CD4-positive, alpha-beta T cell treated with Interleukin-21 for 1 hour (primary cell): ENCODE measurements at places on chromosomes 7 and 10.
A peak's percentile ranks its signal among the peaks of the same experiment; 100 is the strongest.

GRCh38 chr10:97888641-97889262 lies 39.1 kb downstream of the GOLGA7B start:
- DNase-seq, result no peak

DNA sequence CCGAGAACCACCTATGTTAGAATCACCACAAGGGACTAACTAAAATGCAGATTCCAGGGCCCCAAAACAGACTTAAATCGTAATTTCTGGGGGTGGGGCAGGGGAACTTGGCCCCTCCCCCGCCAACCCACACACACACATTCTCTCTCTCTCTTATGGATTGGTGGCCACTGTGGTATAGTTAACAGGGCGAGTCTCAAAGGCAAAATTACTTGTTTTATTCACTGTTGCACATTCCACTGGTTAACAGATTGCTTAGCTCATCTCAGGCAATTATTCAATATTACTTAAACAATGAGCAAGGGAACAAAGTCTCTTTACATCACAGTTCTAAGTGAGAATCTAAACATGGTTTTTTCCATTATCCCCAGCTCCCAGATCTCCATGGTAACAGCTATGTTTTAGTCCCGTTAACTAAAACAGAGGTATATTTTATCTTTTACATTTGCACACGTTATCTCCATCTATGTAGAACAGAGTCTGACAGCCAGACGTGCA lies 38.5 kb downstream of the IGF2BP3 start:
- no peak for DNase-seq

- no peak for DNase-seq
Observed at GRCh38 chr10:48623607-48624132, 18.8 kb upstream of the ARHGAP22 start.

DNA sequence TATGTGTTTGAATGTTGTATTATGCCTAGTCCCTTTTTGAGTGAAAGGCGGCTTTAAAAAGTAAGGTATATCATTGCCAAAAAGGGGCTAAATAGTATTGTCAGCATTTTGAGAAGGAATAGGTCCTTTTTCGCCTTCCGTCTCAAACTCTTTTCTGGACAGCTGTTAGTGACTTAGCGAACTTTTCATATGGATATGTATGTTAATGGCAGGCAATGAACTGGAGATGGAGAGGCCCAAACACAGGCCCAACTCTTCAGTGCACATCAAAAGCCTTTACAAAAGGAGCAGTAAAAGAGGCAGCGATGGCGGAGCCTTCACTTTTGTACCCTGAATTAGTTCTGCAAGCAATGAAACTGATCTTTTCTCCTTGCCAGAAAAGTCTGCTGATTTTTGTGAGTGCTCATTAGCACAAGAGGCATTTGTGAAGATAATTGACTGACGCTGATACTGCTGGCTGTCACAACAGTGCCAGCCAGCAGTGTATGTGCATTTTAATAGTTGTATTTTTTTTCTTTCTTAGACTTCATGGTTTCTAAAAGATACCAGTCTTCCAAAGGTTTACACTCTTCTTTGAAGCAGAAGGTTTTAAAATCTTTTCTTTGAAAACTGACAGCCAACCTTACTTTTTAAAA lies 243.7 kb upstream of the SP8 start:
- no peak for DNase-seq

GRCh38 chr10:30988831-30989435 lies 42.7 kb downstream of the ZNF438 start:
- DNase-seq, result no peak

DNA sequence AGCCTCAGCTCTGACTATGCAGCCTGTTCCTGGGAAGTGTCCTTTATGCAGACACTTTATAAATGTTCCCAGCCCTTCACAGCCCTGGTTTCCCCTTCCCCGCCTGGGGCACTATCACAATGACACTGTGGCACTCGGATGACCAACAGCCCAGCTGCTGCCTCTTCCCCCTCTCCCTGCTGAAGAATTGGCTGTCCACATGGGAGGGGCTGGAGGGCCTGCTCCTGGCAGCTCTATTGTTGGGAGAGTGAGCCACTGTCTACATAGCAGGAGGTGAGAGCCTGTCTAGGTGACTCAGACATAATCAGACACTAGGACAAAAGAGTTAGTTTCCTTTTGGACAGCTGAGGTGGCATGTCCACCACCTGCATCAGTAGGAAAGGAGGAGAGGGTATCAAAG lies 437.5 kb downstream of the PLXNA4 start:
- DNase-seq, result no peak

DNA sequence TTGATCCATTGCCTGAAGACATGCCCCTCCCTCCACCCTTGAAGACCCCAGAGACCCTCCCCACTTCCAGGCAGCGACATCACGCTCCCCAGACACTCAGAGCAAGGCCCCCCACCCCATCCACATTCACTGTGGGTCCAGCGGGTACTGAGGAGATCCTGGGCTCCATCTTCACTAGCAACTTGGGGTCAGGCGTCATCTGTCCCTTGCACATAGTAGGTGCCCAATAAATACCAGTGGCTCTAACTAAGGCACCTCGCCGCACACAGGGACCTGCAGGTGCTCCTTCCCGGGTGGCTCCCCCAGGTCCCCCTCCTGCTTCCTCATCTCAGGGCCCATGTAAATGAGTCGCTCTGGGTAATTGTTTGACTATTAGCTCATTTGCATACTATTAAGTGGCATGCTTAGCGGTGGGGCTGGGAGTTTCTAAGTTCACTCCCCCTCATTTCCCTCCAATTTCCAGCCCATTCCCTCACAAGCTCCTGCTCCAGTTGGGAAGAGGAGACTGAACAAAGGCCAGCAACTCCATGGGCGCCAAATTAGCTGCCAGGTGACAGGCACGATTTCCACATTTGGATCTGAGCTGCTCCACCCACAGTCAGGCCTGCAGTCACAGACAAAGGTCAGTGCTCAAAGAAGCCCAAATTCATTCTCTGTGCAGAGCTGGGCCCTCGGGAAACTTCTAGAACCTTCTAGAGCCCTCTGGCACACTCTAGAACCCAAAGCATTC lies 29.7 kb downstream of the EBF3 start:
- DNase-seq, result no peak

- DNase-seq, result no peak
Observed at GRCh38 chr10:132332433-132332754, 401 bp downstream of the LRRC27 start.

GRCh38 chr7:95527033-95527775 lies 41.5 kb downstream of the ASB4 start:
- DNase-seq, result no peak

GRCh38 chr10:44173608-44173894 lies 211.3 kb downstream of the CXCL12 start:
- no peak for DNase-seq

GRCh38 chr10:44383749-44384600 lies 922 bp downstream of the CXCL12 start:
- no peak for DNase-seq

- no peak for DNase-seq
Observed at GRCh38 chr10:89683883-89684282, 17.5 kb upstream of the KIF20B start.

- no peak for DNase-seq
Observed at GRCh38 chr7:143518941-143519340, 41.3 kb downstream of the TAS2R41 start.

- no peak for DNase-seq
Observed at GRCh38 chr7:146115851-146116520, 615 bp upstream of the CNTNAP2 start.

- DNase-seq, result no peak
Observed at GRCh38 chr7:122438006-122438405, 133.5 kb upstream of the FEZF1 start.

- DNase-seq, result no peak
Observed at GRCh38 chr10:52450762-52451291, 136.7 kb downstream of the DKK1 start.

GRCh38 chr7:3176112-3177000 lies 124.7 kb upstream of the SDK1 start:
- DNase-seq, result no peak

GRCh38 chr7:463817-464453 lies 55.7 kb downstream of the PDGFA start:
- DNase-seq, result no peak

DNA sequence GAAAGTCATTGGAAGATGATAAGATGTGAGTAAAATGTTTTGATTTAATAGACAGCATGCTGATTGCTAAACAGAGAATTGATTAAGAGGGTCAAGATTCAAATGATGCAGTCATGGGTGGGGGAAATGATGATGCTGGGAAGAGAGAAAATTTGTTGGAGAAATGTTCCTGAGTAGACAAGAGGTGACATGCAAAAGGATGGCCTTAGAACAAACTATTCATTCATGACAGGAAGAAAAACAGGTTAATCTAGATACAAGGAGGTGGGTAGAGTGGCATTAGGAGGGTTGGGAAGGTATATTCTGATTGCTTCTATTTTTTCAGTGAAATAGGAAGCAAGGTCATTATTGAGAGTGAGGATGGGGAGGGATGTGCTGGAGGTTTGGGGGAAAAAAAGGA lies 146.7 kb downstream of the SEM1 start:
- no peak for DNase-seq

DNA sequence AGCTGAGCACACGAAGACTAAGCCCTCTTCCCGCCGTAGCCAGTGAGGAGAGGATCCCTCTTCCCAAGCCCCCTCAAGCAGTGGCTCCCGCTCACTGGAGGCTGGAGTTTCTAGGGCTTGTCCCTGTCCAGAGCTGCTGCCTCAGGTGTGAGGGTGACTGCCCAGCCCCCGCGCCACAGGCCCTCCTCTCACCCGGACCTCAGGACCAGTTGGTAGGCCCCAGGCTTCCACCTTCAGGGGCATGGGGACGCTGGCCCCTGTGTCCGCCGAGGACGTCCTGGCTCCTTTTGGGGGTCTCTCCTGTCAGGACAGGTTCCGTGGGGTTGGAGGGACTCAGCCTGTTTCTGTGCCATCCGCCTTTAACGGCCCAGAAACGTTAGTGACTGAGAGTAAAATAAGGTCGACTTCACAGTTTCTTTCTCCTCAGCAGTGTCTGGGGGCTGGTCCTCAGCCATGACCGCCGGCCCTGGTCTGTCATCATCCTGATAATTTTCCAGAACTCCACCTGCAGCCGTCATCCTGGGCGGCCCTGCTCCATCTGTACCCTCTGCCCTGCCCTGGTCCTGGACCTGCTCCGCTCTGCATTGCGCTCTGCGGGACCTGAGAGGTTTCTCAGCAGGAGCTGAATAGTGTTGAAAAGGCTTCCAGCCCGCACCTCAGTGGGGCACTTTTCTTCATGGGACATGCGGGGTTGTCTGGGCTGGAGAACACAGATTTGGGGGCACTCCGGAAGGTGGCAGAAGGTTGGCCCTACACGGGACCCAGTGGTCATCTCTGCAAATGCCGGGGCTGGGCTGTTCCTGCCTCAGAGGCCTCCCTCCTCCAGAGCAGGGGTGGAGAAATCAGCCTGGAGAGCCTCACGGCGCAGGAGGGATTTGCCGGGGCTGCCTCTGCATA lies 36.0 kb upstream of the FAM20C start:
- no peak for DNase-seq

GRCh38 chr7:122137251-122138077 lies 6.6 kb downstream of the AASS start:
- no peak for DNase-seq

DNA sequence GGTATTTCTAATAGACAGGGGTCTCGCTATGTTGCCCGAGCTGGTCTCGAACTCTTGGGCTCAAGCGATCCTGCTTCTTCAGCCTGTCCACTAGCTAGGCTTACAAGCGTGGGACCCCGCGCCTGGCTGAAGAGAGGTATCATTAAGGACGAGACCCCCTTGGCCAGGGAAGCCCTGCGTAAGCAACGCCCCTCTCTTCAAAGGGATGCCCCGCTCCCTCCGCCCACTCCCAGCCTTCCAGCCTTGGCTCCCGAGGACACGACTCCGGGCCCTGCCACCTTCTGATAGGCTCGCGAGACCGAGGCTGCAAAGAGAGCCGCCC lies 220 bp upstream of the ZKSCAN5 start:
- no peak for DNase-seq

DNA sequence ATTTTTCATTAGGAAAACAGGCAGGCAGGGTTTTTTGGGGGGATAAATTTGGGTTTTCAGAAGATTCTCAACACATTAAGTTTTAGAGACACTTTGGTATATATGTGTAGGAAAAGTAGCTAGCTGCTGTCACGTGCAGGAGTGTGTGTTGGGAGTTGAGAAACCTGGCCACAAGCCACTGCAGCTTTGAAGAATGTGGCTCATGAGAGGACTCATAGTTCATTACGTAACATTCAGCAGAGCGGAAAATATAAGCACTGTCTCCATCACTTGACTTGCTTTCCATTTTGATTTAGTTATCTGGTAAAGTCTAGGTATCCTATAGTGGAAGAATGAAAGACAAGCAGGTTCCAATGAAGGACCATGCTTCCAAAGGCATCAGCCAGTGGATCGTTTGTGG lies 31.2 kb downstream of the SMNDC1 start:
- peak; percentile 19 for DNase-seq

DNA sequence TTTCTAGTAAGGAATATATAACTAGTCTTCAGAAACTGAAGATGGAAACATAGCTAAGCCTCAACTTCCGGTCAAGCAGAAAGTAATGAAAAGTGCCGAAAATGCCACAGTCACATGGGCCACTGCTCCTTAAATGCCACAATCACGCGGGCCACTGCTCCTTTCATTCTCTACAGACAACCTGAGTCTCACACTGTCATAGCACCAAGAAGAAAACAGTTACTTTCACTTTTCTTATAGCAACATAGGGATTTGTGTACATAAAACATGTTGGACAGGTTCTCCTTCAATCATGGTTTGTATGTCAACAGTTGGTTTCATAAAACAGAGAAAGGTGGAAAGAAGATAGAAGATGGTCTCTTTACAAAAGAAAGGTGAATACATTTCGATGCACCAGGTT lies 48.6 kb upstream of the NOBOX start:
- no peak for DNase-seq

DNA sequence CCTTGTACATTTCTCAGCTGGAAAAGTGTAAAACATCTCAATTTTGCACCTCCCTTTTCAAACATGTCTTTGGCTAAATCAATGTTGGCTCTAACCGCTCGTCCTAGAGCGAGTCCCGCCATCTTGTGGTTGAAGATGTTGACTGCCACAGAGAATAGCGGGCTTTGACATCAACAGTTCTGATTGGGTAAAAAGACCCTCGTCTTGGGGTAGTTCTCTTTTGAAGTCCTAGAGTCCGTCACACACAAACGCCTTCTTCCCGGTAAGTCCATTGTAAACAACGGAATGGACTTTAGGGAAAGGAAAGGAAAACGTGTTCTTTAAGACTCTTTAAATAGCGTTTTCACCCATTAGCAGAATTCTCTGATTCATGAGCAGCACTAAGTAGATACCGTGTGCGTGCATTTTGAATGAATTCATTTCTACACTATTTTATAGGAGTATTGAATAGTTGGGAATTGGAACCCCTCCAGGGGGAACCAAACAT lies 452 bp upstream of the RPP30 start:
- DNase-seq, result peak; percentile 64

DNA sequence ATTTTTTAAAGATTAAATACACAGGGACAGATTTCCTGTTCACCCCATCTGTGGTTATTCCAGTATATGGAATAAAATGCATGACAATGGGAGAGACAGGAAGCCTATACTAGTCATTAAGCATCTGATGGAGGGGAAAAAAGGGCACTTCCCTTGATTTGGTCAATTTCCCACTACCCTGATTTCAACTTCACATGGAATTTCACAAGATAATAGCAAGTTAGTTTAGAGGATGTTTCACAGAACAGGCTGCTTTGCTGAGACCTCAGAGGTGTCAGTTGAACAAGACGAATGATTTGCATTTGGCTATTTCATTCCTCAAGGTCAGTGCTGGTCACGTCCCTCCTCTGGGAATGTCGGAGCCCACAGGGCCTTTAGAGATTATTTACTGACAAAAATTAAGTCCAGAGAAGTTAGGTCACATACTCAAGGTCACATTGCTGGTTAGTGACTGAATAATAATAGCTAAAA lies 4.7 kb upstream of the ITPRIP start:
- DNase-seq, result no peak
